ENCODE measurements at places on chromosomes 12 and 14.

DNA sequence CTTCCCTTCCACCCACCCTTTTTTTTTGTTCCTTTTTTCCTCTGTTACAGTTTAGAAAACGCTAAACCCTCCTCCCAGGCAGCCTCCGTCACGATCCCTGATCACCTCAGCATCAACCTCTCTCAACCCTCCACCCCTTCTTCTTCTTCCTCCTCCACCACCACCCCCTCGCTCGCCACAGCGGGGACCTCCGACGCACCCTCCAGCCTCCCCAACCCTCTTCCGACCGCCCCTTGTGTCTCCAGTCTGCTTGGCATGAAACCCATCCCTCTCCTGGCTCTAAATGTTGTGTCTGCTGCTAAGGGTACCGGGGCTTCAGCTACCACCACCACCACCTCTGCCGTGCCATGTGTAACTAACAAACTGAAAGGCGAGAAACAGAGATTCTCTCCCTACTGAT lies 22.9 kb downstream of the PCBP2 start:
- no peak for DNase-seq

DNA sequence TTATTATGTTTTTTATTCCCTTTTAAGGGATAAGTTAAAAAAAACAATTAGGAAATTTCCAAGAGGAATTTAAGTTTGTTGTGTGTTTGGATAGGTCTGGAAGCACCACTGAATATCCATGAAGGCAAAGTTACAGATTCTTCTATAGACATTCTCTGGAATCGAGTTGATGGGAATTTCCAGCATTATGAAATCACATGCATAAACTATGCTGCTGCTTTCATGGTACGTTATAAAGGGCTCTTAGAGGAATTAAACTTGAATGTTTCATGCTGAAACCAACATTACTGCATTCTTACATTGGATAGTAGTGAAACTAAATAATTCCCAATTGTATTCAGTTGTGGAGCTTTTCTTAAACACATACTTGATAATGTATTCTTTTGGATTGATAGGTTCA lies 21.5 kb upstream of the PTPRQ start:
- no peak for DNase-seq

DNA sequence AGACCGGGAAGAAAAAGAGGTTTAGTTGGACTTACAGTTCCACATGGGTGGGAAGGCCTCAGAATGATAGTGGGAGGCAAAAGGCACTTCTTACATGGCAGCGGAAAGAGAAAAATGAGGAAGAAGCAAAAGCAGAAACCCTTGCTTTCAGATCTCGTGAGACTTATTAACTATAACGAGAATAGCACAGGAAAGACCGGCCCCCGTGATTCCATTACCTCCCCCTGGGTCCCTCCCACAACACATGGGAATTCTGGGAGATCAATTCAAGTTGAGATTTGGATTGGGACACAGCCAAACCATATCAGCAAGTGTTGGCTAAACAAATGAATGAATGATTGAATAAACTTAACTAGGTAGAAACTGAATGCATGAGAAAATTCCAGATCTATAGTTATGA lies 85.3 kb upstream of the PARP11 start:
- DNase-seq = no peak

- peak; percentile 93 for DNase-seq
Observed at GRCh38 chr12:6752921-6753771, at the start of gene MLF2. MLF2 (minus strand) TSS chr12:6753141; CDS start chr12:6752334, 807 bp downstream.

- no peak for DNase-seq
Observed at GRCh38 chr14:101875041-101875726, 89.2 kb upstream of the DYNC1H1 start.

DNA sequence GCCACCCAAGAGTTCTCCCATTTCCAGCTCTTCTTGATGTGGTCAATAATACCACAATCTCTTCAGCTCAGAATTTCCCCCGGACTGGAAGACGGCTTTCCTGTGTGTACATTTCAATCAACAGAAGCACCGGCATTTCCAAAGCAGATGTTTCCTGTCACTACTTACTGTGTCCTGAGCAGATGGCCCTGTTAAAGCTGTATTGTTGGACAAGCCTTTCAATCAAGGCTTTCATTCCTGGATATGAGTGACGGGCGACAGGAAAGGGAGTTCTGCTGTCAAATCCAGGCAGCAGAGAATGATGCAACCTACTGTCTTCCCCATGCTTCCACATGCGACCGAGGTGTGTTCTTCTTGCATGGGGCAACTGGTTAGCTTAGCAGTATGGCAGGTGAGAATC lies 76.4 kb upstream of the CCDC60 start:
- DNase-seq = no peak

Data from activated CD4-positive, CD25-positive, alpha-beta regulatory T cell treated with anti-CD3 and anti-CD28 coated beads, Interleukin-2, amount 50 U/mL, for 16 hours (primary cell).